Iris pigment epithelial cell (primary cell): ENCODE measurements at places on chromosomes 16 and 17.
A peak's percentile ranks its signal among the peaks of the same experiment; 100 is the strongest.

GRCh38 chr16:3317315-3317999, 12.2 kb downstream of the ZNF75A start:
- DNase-seq = peak; percentile 8

GRCh38 chr17:5592382-5592781, 8.1 kb upstream of the NLRP1 start:
- peak; percentile 41 for DNase-seq

DNA sequence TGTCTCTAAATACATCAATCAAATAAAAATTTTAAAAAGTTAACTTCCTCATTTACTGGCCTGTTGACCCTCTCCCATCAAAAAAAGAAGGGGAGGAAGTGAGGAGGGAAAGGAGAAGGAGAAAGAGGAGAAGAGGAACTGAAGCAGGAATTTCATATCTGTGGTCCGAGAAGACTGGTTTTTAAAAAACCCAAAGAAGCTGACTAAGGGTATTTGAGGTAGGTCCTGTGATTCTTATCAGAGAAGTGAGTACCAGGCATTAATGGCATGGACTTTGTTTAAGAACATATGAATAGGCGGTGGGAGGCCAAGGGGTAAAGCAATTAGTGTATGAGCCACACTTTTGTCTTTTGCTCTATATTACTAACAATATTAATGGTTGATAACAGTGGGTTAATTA, 2.0 kb downstream of the SLC46A1 start:
- DNase-seq = no peak

DNA sequence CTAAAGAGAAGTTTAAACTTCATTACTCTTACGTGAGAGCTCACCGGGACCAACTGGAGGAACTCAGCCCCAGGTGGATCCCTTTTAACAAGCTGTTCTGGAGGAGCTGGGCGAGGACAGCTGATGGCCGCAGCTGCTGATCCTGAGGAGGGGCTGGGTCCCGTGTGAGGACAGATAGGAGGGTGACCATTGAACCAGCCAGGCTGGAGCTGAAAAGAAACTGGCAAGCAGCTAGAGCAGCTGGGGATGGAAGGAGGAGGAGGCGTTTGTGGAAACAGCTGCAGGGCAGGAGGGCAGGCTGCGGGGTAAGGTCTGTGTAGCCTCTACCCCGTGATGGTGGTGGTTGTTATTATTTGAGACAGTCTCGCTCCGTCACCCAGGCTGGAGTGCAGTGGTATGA, 119.5 kb downstream of the AATF start:
- DNase-seq = peak; percentile 11

DNA sequence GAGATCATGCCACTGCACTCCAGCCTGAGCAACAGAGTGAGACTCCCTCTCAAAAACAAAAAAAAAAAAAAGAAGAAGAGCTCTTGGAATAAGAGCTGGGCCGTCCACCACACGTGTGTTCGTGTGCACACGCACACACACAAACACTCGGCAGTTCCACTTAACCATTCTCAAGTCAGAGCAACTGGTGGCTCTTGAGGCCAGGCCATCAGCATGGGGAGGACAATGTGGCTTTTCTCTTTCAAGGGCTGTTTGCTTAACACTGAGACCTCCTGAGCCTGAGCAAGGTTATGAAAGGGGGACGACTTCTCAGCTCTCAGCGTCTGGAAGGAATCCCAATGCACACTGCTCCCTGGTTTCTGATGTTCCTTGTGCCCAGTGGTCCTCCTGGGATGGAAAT, 444.9 kb downstream of the SOX9 start:
- DNase-seq = no peak

GRCh38 chr17:50311112-50311460, 34.8 kb upstream of the XYLT2 start:
- DNase-seq = no peak
